Activated CD4-positive, alpha-beta T cell treated with anti-CD3 and anti-CD28 coated beads for 48 hours (primary cell): ENCODE measurements at places on chromosomes 4 and X.

GRCh38 chr4:123653236-123653635 is 256.6 kb downstream of the SPRY1 start:
- no peak for DNase-seq

- no peak for DNase-seq
Observed at GRCh38 chr4:155530857-155531256, 135.8 kb upstream of the GUCY1A1 start.

GRCh38 chr4:101136373-101137370 is 210.7 kb downstream of the PPP3CA start:
- DNase-seq = no peak

GRCh38 chr4:48665555-48666186 is 114.4 kb downstream of the FRYL start:
- DNase-seq = no peak

- DNase-seq = no peak
Observed at GRCh38 chrX:148492057-148492456, 8.4 kb upstream of the AFF2 start.

- DNase-seq = no peak
Observed at GRCh38 chrX:10602646-10603045, 17.7 kb downstream of the MID1 start.
